ENCODE measurements at places on chromosomes 7 and 10.

DNA sequence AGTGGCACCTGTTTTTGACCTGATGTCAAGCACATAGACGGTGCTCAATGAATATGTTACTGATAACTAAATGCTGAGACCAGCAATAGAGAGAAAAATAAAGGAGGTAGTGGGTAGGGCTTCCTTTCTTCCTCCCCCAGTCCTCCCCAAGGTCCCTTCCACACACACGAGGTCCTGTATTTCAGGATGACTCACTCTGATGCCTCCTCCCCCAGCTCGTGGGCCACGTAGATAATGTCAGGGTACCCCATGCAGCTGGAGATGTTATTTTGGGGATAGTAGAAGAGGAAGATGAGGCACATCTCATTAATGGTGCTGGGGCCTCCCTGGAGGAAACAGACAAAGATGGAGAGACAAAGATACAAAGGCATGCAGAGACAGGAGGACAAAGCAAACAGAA lies 17.3 kb downstream of the PRSS58 start:
- no peak for DNase-seq

- DNase-seq, result no peak
Measured at GRCh38 chr10:32253821-32254220, 93.1 kb downstream of the EPC1 start.

DNA sequence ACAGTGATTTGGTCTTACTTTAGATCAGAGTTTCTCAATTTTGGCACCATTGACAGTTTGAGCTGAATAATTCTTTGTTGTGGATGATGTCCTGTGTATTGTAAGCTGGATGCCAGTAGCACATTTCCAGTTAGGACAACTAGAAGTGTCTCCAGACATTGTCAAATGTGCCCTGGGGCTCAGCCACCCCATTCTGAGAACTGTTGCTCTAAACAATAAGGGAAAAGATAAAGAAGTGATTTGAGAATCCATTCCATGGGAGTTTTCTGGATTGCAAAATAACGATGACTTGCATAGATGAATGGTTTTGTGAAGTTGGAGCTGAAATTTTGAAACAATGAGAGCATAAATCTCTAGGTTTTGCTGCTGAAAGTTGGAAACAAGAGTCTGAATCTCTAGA lies 44.6 kb downstream of the NUP205 start:
- no peak for DNase-seq

DNA sequence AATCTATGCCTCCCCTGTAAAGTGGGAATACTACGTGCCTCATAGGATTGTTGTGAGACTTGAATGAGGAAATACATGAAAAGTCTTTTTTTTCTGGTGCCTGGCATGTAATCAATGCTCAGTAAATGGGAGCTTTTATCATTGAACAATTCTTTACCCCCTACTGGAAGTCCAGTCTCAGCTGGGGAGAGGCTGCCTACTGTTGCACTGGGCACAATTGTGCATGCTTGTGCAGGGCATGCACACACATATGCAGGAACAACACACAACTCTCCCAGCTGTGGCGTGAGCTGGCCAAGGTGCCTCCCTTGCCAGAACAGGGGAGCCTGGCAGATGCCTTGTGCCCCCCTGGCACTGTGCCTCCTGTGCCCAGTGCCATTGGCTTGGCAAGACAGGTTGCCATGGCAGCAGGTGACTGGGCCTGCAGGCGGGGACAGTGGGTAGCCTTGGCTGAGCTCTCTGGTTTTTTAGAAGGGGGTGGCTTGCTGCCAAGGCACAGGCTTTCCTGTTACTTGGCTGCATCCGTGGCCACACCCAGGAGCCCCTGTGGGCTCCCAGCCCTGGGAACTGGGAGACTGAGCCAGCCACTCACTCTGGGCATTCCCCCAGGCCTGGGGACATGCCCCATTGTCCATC lies 16.1 kb upstream of the PALD1 start:
- no peak for DNase-seq

DNA sequence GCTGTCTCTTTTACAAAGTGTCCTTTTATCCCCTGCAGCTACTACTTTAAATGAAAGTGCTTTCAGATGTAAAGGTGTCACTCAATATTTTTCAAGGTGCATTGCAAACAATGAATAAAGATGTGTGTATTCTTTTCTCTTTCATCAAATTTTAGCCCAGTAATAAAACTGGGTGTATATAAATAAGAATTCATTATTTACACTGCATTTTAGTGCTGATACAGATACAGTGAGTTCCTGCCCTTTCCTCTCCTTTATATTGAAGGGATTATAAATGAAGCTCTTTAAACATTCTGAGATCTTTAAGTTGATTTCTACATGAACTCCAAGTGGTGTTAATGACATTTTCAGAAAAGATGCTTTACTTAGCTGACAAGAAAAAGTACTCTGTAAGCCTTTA lies 517.5 kb downstream of the PHTF2 start:
- DNase-seq, result no peak

- no peak for DNase-seq
Measured at GRCh38 chr10:117533507-117534281, 8.9 kb upstream of the EMX2 start.

- no peak for DNase-seq
Measured at GRCh38 chr10:63217120-63217605, 84.0 kb downstream of the NRBF2 start.

GRCh38 chr7:78634093-78634492 lies 819.4 kb downstream of the MAGI2 start:
- DNase-seq, result no peak

- no peak for DNase-seq
Measured at GRCh38 chr7:81449105-81449504, 320.7 kb downstream of the HGF start.

DNA sequence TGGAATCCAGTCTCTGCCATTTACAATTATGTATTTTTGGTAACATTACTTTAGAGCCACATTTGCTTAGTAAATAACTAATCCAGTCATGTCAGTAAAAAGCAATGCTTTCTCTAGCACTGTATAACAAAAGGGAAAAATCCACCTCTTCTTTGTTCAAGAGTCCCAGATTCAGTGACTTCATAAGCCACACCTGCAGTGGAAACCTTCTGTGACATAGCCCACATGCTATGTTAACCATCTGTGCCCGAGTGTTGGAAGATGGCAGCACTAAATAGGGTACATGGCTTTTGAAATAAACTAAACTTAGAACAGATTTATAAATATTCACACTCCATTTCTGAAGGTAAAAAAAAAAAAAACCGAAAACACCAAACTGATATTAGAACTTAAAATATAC lies 83.0 kb downstream of the CTTNBP2 start:
- no peak for DNase-seq

GRCh38 chr10:92076722-92077121 lies 153.2 kb downstream of the BTAF1 start:
- DNase-seq, result no peak

DNA sequence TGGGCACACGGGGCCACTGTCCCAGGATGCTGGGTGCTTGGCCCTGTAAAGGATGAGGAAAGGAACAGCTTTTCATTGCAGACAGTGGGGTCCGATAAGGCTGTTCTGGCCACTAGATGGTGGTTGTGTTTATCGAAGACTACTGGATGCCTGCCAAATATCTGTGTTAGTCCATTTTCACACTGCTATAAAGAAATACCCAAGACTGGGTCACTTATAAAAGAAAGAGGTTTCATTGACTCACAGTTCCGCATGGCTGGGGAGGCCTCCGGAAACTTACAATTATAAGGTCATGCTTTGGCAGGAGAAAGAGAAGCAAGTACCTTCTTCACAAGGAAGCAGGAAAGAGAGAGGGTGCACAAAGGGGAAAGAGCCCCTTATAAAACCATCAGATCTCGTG lies 32.2 kb upstream of the GARS1 start:
- DNase-seq, result no peak

DNA sequence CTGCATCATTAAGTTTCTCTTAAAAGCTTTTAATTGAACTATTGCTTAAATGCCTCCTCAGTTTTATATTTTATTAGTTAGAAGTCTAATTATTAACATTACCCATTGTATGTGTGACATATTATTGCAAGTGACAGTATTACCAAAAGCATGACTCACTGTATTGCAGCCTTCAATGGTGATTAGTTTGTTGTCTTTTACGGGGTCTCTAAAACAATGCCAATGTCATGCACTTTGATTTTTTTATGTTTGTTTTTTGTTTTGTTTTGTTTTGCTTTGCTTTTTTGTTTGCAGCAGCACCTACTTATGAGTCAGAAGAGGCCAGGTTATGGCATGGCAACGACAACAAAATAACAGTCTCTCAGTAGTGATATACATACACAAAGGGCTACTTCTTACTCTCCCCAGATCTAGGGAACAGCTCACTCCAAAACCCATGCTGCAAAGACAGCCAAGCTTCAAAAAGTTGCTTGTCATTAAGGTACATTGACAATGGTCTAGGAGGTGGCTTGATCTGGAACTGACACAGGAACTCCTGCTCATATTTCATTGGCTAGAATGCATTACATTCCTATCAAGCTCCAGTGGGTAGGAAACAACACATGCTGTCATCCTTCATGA lies 293.7 kb upstream of the POM121L12 start:
- DNase-seq, result no peak

- DNase-seq, result no peak
Measured at GRCh38 chr10:70362328-70362727, 20.1 kb downstream of the LRRC20 start.

DNA sequence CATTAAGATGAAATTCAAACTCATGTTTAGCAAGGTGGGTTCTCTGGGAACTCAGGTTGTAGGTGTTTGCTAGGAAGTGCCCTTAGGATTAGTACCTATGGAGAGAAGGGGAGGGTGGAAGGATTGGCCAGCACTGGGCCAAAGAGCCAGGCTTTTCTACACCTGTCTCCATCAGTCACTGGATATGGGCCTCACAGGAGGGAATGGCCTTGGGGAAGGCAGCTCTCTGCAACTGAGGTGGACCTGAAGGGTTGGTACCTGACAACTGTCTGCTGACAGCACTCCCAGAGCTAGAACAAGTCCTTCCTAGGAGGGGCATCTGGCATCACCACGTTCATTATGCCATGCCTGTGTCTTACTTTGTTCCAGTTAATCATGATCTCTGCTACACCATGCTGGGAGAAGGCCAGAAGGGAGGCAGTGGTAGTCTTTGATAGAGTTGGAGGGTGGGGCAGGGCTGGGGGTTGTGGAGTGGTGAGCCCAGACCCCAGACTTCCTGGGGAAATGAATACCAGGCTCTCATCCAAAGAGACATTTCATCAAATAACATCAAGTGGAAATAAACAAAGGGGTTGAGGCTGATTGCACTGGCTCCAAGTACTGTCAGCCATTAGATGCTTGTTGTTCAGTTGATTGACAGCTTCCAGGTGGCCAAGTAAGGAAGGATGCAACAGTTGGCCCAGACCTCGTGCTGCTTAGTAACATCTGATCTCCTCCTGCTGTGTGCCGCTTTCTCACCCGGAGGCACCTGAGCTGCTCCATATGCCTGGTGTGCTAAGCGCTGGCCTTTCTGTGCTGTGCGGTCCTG lies 70.6 kb upstream of the PIK3CG start:
- DNase-seq, result no peak

DNA sequence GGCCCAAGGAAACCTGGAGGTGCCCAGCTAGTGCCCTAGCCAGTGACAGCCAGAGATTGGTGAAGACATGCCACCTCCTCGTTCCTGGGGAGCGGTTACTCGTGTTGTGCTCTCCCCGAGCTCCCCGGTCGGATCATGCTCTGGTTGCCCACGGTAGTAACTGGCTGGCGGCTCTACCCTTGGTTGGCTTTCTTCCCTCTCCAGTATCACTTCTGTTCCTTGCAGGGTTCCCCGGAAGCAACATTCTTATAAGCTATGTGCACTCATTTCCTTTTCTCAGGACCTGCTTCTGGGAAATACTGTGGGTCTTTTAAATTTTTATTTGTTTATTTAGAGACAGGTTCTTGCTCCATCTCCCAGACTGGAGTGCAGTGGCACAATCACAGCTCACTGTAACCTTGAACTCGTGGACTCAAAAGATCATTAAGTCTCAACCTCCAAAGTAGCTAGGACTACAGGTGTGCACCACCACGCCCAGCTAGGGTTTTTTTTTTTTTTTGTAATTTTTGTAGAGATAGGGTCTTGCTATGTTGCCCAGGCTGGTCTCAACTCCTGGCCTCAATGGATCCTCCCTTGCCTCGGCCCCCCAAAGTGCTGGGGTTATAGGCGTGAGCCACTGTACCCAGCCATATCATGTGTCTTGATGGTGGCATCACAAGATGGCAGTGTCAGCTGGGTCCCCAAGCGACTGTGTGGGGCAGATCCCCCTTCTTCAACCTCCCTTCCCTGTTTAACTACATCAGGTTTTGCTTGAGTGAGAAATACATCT lies 6.9 kb upstream of the CALHM1 start:
- DNase-seq, result no peak

GRCh38 chr7:101205901-101206664 lies 5.2 kb upstream of the MOGAT3 start:
- DNase-seq, result no peak

- DNase-seq, result no peak
Measured at GRCh38 chr10:1361411-1362105, 305.4 kb downstream of the WDR37 start.

DNA sequence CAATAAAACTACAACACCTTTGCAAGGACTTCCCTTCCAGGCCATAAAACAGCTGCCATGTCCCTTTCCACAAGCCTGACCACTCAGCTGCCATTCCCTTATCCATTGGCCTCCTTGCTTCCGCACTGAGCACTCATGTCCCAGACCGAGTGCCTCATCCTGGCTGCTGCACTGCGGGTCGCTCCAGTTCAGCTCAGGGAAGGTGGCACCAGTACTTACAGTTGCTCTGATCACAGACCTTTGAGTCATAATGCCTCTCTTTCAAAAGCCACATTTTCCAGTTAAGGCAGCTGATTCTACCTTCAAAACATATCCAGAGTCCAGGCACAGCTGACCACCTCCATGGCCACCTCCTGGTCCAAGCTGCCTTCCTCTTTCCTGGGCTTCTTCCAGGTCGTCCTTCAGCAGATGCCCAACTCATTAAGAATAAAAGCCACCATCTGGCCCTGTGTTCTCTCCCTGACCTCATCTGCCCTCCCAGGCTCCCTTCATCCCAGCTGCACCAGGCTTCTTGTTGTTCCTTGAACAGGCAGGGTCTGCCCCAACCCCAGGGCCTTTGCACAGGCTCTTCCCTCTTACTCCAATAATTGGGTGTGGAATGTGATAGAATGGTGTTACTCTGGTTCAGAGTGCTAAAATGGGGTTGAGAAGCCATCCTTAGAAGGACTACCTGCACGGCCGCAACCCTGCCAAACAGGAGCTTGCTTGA lies 64.5 kb downstream of the RAMP3 start:
- no peak for DNase-seq

- DNase-seq, result no peak
Measured at GRCh38 chr7:132154248-132154647, 422.0 kb downstream of the PLXNA4 start.

DNA sequence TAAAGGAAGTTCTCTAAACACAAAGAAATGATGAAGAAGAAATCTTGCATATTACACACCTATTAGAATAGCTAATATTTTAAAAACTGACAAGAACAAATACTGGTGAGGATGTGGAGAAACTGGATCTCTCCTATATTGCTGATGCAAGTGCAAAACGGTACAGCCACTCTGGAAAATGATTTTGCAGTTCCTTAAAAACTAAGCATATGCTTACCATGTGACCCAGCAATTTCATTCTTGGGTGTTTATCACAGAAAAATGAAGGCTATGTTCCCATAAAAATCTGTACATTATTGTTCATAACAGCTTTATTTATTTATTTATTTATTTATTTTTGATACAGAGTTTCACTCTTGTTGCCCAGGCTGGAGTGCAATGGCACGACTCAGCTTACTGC lies 14.9 kb upstream of the PLEKHA1 start:
- DNase-seq, result no peak

- no peak for DNase-seq
Measured at GRCh38 chr10:123496996-123497660, 169.0 kb upstream of the GPR26 start.
